Stimulated activated CD8-positive, alpha-beta memory T cell treated with anti-CD3 and anti-CD28 coated beads, Interleukin-7, amount 100 ng/mL, for 24 hours (primary cell): ENCODE measurements at places on chromosomes 16 and 17.

DNA sequence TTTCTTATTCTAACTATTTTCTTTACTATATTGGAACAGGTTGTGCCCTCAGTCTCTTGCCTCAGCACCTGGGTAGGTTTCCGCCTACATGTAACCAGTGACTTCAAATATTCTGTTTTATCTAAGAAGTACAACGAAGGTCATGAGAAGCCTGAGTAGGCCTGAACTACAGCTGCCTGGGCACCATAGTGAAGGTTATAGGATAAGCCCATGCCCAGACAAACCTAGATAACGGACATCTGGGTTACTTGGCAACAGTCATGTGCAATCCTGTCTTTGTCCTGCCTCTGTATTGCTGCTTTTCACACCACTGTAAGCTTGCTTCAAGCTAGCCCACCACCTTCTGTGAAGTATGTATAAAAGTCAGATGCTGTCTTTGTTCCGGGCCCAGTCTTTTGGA, 25.4 kb upstream of the ARL4D start:
- DNase-seq, result no peak

DNA sequence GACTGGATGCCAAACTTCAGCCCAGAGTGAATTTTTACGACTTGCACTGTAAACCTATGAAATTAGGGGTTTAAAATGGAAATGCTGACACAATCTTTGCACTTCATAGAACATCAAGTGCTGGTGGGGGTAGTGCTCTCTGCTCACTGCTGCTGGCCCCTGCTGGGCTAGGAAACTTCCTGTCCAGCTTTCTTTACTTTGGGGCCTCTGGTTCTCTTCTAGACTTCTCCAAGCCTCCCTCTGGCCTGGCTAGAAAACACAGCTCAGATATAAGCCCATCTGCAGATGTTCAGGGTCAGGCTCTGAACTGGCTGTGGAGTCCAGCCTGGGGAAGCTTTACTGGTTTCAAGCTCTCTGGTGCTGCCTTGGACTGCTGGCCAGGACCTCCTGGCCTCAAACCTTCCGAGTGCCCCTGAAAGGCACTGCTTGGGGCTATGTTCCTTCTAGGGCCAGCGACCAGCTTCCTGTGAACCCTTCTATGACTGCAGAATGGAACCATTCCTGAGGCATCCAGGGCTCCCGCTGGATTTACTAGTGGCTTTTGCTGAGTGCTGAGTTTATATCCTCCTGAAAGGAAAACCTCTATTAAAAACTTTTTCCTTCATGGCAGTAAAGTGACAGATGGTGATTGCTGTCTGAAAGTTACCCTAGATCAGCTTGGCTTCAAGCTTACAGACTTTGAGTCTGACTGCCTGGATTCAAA, 59.4 kb downstream of the TBX4 start:
- no peak for DNase-seq

GRCh38 chr17:64573214-64573613, 66.4 kb downstream of the CEP95 start:
- DNase-seq, result no peak

GRCh38 chr17:1686086-1686485, 1.4 kb upstream of the PRPF8 start:
- no peak for DNase-seq

DNA sequence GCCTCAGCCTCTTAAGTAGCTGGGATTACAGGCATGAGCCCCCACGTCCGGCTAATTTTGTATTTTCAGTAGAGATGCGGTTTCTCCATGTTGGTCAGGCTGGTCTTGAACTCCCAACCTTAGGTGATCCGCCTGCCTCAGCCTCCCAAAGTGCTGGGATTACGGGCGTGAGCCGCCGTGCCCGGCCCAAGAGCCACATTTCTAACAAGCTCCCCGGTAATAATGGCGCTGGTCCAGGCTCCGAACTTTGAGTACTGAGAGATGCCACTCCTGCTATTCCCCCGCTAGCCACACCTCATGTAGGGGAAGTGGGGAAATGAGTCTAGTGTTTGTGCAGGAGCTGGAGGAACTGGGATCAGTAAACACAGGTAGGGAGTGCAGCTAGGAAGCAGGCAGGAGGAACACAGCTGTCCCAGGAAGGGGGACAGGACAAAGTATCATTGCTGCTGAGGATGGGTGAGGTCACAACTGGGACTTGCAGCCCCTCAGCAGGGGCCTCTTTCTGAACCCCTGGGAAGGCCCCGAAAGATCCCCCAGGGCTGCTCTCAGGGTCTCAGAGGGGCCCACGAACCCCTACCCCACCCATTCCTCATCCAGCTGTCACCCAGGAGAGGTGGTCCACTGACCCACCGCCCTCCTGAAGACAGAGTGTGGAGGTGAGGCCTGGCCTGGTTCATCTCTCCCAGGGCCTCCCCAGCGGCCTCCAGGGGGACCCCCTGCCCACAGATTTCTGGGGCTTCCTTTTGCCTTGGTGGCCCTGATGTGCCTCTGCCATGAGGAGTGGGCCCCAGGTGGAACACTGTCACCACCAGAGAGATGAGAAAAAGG, 3.7 kb upstream of the KREMEN2 start:
- DNase-seq, result no peak

- DNase-seq, result no peak
Observed at GRCh38 chr17:74383141-74383540, 15.8 kb downstream of the GPR142 start.

GRCh38 chr16:84044118-84044488, 1.5 kb upstream of the SLC38A8 start:
- no peak for DNase-seq

- DNase-seq, result no peak
Observed at GRCh38 chr16:381789-382717, at the start of gene PGAP6. TSS of gene PGAP6 (minus strand) at chr16:381978. CDS start at chr16:381821, 157 bp downstream.

GRCh38 chr16:30009990-30010843, 610 bp downstream of the DOC2A start:
- DNase-seq, result no peak

GRCh38 chr17:163514-164098, 17.8 kb downstream of the DOC2B start:
- DNase-seq, result no peak

DNA sequence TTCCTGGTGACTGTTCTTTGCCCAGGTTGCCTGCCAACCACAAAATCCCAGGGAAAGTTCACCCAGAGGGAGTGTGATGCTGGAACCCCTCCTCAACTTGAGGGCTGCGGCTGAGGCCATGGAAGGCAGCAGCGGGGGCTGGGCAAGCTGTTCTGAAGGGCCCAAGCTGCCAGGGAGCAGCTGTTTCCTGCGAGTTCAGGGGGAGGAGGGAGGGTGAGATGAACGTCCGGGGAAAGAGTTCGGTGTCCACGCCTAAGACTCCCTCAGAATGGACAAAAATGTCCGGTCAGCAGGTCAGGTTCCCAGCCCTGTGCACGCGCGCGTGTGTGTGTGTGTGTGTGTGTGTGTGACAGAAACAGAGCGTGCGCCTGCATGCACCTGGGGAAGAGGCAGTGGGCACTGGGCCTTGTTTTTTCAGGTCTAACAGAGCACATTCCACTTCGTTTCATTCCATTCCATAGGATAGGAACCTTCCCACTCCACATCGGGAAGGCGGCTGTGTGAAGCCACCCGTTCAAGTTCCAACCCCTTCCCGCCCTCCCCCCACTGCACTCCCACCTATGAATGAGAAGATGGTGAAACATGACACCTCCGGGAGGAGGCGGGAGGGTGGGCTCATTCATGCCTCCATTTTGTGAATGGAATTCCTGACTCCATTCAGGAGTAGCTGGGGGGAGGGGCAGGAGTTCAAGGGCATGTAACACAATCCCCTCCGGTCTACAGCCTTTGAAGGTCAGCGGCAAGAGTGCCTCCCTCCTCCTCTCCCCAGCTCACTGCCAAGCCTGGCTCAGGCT, 15.7 kb downstream of the ETV4 start:
- DNase-seq, result no peak

- no peak for DNase-seq
Observed at GRCh38 chr17:34793231-34793908, 167.9 kb downstream of the CCT6B start.

- no peak for DNase-seq
Observed at GRCh38 chr17:66461343-66461995, 159.1 kb downstream of the PRKCA start.

- no peak for DNase-seq
Observed at GRCh38 chr16:48323783-48324775, 61.1 kb downstream of the SIAH1 start.

DNA sequence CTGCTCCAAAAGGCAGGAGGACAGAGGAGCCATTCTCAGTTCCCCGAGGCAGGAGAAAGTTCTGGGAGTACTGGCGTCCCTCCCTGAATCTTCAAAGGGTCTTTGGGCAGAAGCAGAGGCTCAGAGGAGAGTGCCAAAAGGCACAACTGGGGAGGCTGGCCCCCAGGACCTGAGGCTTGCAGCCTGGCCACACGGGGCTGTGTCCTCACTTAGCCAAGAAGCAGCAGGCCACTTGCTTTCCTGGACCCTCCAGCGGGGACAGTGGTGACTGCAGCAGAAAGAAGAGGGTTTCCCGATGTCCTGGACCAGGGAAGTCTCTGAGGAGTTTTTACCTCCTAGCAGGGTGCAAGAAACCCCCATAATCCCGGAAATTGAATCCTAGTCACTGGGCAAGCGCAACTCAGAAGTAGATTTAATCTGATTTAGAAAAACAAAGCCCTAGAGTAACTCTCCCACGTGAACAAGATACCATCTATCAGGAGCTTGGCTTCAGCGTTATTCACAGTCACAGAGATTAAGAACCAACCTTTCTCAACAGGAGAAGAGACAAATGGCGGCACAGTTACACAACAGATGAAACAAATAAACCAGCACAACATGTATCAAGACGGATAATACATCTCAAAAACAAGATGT, 25.5 kb upstream of the BCO1 start:
- no peak for DNase-seq

- no peak for DNase-seq
Observed at GRCh38 chr17:41329279-41329948, 13.9 kb upstream of the KRTAP17-1 start.

DNA sequence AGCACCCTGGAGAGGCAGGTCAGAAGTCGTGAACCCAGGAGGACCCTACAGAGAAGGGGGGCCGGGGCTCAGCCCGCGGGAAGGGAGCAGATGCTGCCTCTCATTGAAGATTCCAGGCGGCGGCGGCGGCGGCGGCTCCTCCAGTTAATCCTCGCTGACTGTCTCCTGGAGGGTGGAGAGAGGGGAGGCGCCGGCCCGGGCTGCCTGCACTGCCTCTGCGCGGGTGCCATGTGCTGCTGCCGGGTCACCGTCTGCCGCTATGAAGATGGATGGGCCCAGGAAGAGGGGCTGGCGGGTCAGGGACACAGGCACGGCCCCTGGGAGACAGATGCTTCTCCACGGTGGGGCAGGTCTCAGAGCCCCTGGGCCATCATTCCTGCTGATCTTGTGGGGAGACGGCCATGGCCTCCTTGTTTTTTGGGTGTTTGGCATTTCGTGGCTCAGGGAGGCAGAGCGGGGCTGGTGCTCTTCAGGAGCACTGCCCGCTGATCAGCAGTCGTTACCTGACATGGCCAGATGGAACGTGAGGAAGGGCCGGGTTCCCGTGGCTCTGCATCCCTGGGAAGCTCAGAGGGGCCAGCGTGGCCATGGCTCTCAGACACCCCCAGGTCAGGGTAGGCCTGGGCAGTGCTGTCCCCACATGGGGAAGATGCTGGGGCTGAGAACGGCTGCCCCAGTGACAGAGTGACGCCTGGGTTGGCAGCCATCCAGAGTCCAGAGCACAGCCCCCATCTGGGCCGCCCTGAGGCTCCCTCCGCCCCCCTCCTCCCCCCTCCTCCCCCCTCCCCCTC, 36.1 kb downstream of the GINS2 start:
- no peak for DNase-seq

GRCh38 chr17:2716649-2717048, 5.1 kb upstream of the CLUH start:
- no peak for DNase-seq

DNA sequence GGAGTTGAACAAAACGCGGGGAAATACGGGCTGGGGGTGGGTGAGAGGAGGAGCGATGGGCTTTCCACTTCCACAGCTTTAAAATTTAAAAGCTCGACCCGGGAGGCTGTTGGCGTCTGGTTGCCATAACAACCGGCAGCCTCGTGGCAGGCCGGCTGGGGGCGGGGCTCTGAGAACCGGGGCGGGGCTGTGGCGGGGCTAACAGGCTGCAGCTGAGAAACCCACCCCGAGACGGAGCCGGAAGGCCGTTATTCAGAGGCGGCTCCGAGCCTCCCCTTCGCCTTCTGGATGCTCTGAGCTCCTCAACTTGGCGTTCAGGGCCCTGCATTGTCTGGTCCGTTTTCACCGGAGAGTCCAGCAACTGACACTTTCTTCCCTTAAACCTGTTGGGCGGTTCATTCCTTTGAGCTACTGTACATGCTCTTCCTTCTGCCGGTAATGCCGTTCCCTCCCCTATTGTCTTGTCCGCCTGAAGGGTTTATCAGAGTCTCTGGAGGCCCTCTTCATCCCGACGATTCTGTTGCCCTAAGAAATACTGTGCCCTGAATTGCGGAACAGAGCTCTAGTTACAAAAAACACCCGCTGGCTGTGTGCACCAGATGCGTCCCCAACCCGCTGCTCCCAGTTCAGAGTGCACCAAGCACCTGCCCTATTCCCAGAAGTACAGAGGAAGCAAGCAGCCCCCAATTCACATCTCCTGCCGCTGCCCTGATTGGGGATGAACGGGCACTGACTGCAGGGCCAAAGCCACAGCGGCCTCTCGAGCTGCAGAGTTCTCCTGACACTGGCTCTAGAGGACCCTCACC, 596 bp downstream of the DNAAF8 start:
- DNase-seq, result peak; percentile 93

GRCh38 chr17:81143200-81143527, 22.1 kb upstream of the PVALEF start:
- DNase-seq, result no peak

DNA sequence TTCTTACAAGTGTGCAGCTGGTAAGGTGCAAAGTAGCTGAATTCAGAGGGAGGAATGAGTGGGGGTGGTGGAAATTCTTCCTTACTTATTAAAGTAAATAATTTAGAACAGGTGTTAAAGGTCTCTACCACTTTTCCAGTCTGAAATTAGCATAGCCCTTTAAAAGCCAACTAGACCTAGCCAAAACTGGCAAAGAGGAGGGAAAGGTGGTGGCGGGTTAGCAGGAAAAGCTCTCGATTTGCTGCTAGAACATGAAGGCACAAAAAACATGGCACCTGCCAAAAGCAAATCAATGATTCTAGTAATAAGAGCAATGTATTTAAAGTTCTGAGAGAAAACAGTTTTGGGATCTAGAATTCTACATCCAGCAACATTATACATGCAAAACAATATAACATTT, 157.7 kb downstream of the PARN start:
- DNase-seq, result no peak

- DNase-seq, result no peak
Observed at GRCh38 chr16:85360323-85361277, 248.3 kb upstream of the CIBAR2 start.

DNA sequence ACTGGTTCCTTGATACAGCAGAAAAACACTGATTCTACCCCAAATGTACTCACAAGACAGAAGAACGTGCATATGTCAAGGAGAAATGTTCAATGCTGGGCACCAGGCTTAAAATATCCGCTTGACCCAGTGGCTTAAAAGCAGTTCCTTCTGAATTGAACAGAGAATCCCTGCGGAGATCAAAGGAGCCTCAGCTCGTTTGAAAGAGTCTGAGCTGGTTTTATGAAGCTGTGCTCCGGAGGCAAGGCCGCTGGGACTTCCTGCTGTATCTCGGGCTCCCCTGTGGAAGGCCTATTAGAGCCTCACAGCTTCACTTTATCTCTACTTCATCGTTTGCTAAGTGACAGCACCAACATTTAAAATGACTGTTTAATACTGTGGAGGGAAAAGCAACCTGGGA, 2.2 kb downstream of the LMF1 start:
- no peak for DNase-seq
